ENCODE measurements at places on chromosomes 11 and 22.
A peak's percentile ranks its signal among the peaks of the same experiment; 100 is the strongest.

- no peak for DNase-seq
These were observed 18.8 kb upstream of the SLC36A4 start for GRCh38 chr11:93216511-93217101.

DNA sequence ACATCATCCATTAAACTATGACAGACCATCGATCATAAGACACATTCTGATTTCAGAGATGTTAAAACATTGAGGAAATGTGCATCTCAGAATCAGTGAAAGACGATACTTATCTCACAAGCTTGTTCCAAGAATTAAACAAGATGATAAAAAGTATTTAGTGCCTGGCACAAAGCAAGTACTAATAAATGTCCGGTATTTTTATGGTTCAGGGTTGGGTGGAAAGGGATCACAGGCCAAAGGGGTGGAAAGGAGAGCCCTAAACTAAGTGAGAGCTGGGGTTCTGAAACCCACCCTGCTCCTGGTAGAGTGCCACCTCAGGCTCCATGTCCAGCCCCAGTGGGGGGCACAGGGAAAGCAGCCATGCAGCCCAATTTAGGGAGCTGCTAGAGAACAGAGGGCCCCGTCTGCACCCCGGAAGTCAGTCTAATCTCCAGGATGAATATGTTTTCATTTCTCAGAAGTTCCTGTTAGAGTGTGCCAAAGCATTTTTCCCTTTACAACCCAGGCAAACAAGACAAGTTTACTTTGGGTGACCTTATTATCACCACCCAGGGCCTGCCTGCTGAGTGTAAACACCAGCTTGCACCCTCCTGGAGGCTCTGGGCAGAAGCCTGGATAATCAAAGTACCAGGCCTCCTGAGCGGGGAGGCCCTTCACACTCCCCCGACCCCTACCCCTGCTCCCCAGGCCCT, 3.8 kb upstream of the CREB3L1 start:
- DNase-seq: no peak

GRCh38 chr11:18332302-18332701, 9.9 kb downstream of the GTF2H1 start:
- no peak for DNase-seq

DNA sequence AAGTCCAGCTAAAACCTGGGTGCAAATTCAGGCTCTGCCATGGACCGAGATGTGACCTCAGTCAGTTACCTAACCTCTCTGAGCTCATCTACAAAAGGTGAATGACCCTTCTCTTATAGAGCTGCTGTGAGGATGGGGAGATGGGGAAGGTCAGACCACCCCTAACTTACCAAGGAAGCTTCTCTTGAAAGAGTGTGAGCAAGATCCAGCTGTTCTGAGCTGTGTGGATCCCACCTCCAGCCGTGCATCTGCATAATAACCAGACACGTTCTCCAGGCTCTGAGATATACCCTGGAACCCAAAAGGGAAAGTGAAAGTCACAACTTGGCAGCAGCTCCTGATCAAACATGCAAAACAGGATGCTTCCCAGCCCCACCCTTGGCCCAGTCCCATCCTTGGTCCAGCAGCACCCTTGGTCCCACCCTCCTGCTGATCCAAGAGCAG, at the start of gene APOL3:
APOL3 (minus strand) TSS at position 257 of the 444 bp plus-strand sequence. CDS start 11,700 bp downstream, outside the sequence.
- DNase-seq: peak; percentile 50

DNA sequence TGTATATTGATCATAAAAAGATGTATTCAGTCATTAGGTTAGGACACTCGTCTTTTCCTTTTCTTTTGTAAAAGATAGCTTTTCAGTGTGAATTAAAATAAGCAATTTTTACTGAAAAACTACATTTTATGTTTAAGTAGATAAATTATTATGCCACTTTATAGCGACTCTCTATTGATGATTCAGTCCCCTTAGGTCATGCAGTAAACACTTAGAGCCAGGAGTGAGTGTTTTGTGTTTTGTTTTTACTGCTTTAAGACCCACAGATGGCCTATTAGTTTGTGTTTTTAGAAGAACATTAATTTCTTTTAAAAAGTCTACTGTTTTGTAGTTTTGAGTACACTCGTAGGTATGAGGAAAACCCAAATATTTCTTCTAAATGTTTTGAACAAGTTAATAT, 86.6 kb downstream of the YAP1 start:
- no peak for DNase-seq

DNA sequence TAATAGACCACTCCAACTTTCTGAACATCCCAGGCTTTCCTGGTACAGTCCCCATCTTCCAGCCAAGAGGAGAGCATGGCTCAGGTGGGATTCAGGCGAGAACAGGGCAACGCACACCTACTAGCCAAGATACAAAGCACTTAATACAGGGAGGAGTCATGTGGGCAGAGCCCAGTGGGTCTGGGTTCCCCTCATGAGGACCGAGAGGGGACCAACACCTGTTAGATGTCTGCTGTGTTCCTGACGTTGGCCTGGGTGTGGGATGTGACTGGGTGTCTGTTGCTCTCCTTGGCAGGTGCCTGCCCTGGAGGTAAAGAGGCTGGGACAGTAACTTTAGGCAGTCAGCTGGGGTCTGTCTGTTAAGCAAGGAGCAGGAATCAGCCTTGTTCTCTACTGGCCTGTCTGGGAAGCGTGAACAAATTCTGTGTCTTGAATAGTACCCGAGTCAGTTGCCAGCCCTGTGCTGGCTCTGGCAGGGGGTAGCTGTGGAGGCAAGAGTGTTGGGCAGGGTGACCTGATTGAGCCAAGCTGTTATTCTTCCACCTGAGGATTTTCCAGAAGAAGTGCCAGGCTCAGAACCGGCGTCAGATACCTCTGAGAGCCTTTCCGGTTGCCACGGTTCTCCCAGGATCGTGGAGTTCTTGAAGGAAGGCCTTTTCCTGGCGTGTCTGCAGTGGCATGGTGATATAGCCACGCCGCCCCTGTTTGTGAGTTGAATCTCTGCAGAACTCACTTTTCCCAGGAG, 56.3 kb downstream of the BCR start:
- no peak for DNase-seq
